Left kidney (tissue), 8 donors: ENCODE measurements at places on chromosomes 4 and X. TPM values are rescaled to one million over a fixed set of nuclear protein-coding genes. Genes with fewer than 3 reads are reported as not detected.

DNA sequence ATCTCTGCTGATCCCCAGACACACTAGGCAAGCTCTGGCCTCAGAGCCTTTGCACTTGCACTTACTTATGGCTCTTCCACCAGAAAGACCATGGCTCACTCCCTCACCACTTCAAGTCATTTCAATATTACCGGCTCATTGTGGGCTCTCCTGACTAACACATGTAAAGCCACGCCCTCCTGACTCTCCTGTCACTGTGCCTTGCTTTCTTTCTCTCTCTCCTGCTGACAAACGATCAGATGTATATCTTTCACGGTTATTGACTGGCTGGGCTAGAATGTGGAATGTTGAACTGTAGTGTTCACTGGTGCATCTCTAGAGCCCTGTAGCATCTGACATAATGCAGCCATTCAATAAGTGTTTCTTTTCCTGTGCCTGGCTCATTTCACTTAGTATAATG, 425.1 kb downstream of the RAB28 start:
- no peak for DNase-seq

DNA sequence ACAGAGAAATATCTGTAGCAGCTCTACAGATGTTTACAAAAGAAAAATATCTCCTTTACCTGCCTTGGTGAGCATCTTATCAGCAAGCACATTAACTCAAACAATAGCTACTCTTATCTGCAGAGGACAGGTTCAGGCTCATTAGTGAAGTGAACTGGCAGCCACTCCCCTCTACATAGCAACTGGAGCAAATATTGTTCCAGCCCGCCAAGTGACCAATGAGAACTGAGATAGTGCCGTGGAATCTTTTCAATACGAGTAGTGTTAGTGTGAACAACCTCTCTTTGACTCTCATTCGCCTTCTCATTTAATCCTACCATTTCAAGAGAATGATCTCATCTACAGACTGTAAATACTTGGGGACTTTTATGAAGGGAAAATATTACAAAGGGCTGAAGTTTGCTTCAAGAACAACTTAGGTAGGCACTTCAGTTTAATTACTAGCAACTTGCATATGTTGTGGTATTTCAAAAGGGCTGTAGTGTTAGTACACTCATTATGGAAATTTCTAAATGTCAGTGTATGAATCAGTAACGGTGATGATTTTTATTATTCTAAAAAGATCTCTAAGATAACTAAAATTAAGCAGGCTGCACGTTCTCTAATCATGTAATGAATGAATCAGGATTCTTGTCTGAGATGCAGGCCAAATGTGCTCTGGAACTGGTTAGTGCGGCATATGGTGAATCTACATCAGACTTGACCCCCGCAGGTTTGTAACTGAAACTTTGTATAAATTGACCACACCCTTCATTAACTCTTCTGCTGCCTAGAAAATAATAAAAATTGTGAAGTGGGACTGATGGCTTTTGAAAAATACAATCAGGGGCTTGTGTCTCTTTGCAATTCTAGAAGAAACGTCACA, 72.4 kb downstream of the PALLD start:
- DNase-seq = no peak

MAD2L1 gene
- polyA plus RNA-seq = 63.9 TPM

DNA sequence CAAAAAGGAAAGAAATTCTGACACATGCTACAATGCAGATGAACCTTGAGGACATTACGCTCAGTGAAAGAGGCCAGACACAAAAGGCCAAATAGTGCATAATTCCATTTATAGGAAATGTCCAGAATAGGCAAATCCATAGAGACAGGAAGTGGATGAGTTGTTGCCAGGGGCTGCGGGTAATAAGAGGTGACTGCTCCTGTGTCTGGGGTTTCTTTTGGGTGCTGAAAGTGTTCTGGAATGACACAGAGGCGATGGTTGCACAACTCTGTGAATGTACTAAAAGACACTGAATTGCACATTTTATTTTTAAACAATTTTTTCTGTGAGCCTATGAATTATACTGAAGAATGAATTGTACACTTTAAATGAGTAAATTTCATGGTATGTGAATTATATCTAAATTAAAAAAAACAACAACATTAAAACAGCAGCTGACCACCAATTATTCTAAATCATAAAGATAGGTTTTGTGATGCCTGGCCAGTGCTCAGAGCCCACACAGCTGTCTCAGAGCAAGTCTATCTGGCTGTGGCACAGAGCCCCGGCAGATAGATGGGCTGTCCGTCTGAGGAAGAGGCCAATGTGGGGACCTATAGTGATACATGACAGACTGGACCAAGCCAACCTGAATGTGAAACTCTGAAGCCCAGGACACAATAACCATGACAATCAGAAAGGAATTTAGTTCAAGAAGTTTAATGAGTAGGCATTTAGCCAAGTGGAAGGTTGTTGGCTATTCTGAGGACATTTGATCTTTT, 23.5 kb upstream of the IRAK1 start:
- no peak for DNase-seq

GRCh38 chr4:41257257-41257901, 651 bp downstream of the UCHL1 start:
- no peak for DNase-seq

SOWAHB gene
- 5.0 TPM for polyA plus RNA-seq

DNA sequence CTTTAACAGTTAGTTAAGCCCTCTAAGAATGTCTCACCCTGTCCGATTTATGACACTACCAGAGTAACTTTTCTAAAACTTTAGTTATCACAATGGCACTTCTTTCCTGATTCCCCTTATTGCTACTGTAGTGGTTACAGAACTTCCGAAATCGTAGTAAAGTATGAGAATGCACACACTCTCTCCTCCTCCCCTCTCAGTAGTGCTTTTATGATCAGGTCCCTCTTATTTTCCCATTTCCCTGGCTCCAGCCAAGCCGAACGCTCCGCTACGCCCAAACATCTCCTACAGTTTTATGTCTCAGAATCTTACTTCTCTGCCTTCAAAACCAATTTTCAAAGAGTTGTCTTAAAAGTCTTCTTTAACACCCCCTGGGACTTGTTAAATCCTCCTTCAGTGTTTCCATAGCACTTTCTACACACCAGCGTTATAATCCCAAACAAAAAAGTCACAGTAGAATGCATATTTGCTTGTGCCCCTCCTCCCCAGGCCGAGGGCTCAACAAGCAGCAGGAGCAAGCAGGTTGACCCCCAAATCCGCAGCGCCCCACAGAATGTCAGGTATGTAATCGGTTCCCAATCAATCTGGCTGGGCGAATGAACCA, 671 bp downstream of the HPF1 start:
- no peak for DNase-seq

- no peak for DNase-seq
Measured at GRCh38 chr4:108619372-108620100, 840 bp upstream of the RPL34 start.
